ENCODE measurements at places on chromosomes 16 and 17.
A peak's percentile ranks its signal among the peaks of the same experiment; 100 is the strongest.

DNA sequence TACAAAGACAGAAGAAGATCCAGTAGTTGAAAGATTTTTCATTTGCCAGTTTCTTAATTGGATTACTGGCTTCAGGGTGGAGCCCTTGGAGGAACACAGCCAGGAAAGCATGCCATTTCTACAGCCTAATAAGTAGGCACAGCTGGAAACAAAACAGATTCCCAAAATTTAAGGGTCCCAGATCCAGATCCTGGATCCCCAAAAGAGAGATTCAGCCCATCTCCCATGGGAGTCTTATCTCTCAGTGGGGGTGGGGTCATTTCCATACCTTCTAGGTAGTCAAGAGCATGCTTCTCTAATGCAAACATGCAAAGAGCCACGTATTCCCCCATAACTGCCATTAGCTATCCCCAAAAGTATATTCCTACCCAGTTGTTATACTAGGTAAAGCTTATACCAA is 49.9 kb downstream of the SCPEP1 start:
- DNase-seq: no peak

DNA sequence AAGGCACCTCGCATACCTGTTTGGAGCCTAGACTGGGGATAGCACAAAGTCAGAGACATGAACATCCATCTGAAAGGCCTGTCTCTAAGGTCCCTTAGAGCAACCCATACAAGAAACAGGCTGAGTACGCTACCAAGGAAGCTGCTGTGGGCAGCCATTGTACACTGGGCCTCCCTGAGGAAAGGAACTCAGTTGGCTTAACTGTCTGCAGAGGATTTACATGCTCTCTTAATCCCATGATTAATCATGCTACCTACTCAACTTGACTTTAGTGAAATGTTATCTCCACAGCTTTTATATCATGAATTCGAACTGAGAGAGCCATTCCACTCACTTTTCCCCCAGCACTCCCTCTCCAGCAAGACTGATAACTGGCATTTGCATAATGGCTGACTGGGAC is 26.0 kb downstream of the PHLPP2 start:
- DNase-seq: no peak

DNA sequence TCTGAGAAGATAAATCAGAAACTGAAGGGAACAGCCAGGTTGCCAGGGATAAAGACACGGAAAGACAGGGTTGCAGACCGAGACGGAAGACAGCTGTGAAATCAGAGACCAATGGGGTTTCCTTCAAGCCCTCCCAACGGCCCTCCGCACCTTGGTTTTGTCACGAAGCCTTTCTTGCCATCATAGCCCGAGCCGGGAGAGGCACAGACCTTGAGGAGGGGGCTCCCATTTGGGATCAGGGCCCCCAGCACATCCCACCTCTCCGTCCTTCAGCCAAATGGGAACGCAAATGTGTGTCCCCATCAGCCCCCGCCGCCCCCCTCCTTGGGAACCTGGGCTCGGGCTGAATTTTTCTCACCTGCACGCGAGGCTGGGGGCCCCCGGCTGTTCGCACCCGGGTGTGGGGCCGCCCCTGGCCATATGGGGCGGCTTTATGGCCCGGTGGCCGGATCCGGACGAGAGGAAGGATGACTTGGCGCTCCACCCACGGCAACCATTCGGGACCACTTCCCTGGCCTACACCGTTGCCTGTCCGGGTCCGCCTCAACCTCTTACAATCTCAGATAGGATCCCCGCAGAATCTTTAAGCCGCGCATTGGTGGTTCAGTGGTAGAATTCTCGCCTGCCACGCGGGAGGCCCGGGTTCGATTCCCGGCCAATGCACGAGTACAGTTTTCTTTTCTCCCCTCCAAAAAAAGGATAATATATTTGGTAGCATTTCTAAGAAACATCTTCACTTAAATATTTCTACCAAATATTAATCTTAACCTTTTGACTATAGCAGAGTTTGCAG is 1.4 kb upstream of the HES7 start:
- DNase-seq: peak; percentile 81

GRCh38 chr17:49935526-49936210 is 33.3 kb upstream of the DLX4 start:
- DNase-seq: peak; percentile 91

GRCh38 chr16:48047720-48048119 is 108.1 kb downstream of the ABCC12 start:
- DNase-seq: no peak

DNA sequence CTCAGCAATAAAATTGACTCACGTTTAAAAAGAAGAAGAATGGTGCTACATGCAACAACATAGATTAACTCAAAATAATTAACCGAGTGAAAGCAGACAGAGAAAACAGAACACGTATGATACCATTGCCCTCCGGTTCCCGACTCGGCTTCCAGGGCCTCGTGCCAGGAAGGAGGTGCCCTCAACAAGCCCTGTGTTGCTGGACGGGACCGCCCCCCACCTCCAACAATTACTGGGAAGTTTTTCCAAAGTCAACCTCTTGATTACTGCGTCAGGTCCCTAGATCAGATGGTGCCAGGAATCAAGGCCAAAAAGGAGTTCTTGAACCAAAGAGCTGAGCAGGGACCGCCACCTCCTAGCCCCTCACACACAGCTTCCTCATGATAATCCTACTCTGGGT is 20.4 kb downstream of the DNAH17 start:
- no peak for DNase-seq

DNA sequence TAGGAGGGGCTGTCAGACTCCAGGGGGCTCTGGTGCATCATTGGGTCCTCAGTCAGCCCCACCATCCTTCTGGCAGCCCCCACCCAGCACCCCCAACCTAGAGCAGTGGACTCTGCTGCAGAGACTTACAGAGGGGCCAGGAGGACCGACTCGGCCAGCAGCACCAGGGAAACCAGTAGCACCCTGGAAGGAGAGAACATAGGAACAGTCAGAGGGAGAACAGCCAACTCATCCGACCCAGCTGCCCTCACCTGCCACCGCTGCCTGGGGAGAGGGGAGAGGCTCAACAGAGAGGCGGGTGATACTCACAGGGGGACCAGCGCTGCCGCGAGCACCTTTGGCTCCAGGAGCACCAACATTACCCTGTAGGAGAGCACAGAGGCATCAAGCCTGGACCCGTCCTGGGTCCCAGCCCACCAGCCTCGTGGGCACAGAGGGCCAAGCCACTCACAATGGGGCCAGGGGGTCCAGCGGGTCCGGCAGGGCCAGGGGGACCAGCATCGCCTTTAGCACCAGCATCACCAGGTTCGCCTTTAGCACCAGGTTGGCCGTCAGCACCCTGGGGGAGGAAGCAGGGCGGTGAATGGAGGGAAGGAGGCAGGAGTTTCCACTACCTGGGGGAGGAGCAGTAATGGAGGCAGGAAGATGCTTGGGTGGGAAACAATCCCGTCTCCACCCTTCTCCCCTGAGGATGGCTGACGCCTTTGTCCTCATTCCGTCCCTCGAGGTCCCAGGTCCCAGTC is 11.7 kb downstream of the COL1A1 start:
- DNase-seq: no peak

DNA sequence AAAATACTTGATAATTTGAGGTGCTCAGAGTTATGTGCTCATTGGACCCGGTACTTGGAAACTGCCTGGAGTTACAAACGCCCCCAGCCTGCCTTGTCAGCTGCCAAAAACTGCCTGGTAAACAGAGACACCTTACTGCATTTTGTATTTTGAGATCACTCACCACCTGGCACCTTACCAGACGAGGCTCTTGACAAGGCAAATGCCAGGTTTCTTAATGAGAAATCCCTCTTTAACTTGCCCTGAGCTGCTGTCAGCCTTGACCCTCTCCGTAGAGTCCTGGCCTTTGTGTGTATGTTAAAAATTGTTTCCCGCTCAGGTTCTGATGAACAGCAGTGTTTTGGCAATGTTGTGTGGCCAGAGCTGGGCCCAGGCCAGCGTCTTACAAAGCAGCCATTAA is 28.8 kb downstream of the SYT17 start:
- peak; percentile 84 for DNase-seq
